ENCODE measurements at places on chromosomes 6 and 20.

DNA sequence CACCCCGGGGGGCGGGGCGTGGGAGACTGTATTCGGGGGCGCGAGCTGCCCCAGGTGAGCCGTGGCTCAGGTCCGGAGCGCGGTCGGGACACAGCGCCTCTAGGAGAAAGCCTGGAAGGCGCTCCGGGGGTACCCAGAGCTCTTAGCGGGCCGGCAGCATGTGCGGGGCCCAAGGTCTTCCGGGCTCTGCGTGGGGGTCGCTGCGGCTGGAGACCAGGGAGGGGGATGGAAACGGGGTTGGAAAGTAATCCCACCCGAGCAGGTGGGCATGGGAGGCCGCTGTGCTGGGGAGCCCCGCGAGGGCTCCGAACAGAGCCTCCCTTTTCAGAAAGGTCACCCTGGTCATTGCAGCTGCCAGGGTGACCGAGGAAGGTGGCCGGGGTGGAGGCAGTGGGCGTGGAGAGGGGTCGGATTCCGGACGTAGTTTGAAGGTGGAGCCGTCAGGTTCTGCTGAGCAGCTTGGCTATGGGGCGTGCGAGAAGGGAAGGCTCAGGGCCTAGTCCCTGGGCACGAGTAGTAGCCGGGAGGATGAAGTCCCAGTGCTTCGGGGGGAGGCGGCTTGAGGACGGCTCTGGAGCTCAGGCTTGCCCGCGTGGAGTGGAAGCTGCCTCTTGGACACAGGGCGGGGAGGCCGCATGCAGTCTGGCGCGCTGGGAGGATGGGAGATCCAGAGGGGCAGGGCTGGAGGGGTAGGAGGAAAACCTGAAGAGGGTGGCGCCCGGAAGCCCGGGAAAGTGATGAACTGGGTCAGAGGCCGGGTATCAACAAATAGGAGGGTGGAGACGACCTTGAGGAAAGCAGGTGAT is at the start of gene SIRT5:
TSS of gene SIRT5 (plus strand) at position 31 of the 806 bp plus-strand sequence. CDS start 9,510 bp downstream, outside the sequence.
- DNase-seq, result peak; percentile 57

DNA sequence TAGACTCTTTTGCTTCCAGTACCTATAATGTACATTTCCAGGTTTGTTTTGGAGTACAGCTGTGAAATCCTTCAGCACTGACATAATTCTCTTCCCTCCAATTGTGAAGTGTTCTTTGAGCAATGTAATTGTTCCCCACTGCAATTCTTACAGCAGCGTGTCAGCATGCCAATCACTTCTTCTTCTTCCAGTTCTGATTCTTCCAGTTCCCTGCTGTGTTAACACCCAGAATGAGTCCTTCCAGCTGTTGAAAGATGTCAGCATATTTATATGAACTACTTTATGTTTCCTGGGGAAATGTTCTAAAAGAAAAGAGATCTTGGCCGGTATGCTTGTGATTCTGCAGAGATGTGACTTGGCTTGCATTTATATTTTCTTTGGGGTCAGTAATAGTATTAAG is 213.9 kb downstream of the UNC5CL start:
- no peak for DNase-seq

DNA sequence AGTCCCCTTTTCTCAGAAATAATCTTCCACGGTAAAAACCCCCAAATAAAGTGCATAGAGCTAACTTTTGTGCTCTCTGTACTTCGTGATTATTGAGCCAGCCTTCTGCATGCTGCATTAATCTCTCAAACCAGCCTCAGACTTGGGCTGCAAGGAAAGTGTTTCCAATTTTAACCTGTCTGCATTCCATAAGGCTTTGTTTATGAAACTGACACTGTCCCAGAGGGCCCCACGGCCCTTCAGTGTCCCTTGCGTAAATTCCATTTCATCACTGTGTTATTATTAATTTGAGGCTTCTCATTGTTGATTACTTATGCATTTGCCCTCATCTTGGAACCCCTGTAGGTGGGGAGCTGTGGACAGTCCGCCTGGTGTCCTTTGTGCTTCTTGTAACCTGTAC is 15.6 kb upstream of the SNRPB2 start:
- no peak for DNase-seq

DNA sequence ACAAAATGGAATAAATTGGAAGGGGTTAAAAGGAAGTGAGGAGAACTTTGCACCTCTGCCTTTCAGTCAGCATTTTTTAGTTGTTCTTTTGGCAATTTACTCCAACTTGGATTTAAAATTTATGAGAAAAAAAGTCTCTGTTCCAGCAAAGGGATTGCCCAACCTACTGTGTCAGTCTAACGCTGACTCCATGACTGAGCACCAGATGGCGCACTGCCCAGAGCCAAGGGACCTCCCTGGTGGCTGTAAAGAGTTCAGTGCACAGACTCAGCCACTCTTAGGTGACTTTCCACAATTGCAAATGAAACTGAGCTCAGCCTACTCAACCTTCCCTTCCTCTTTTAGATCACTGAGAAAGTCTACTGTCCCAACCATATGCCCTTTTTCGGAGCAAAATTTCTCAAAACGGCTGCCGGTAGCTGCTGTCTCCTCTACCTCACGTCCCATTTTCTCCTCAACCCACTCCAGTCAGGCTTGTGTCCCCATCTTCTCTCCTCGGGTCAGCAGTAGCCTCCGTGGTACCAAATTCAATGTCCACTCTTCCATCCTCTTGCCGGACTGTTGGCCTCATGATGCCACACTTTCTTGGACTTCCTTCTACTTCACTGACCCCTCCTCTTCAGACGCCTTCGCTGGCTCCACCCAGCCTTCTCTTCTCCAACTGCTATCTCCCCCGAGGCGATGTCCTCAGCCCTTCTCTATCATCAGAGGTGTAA is 38.7 kb downstream of the GSTA2 start:
- DNase-seq, result no peak

GRCh38 chr20:50188879-50189680 is 1.6 kb upstream of the CEBPB start:
- no peak for DNase-seq

DNA sequence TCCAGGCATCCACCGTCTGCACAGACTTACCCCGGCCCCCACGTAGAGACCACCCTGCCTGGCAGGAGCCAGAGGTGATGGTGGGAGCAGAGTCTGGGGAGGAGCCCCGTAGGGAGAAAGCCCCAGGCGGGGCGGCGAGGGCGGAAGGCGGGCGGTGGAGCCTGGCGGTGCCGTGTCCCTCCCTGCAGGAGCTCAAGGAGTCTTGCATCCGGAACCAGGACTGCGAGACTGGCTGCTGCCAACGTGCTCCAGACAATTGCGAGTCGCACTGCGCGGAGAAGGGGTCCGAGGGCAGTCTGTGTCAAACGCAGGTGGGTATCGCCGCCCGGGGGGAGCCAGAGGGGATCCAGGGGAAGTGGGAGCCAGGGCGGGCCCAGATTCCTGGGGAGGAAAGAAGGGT is 6.0 kb downstream of the CLPSL1 start:
- DNase-seq, result no peak

GRCh38 chr20:42097741-42098140 is 479.6 kb upstream of the CHD6 start:
- DNase-seq, result no peak

- no peak for DNase-seq
These were observed 407.1 kb upstream of the RUNX2 start for GRCh38 chr6:44920952-44921491.

DNA sequence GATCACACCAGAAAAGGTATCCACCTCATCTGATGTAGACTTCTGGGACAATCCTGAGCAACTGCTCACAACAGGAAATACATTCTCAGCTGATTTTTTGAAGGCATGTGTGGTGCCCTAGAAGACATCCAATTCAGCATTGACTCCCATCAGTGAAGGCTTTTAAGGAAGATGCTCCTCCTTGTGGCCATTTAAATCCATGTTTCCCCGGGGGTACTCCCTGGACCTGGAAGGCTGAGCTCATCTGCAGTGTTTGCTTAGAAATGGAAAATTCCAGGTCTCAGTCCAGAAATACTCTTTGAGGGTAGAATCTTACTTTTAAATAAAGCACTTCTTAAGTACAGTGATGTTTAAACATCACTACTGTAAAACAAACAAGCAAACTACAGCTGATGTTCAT is 195.5 kb upstream of the PDE10A start:
- no peak for DNase-seq

DNA sequence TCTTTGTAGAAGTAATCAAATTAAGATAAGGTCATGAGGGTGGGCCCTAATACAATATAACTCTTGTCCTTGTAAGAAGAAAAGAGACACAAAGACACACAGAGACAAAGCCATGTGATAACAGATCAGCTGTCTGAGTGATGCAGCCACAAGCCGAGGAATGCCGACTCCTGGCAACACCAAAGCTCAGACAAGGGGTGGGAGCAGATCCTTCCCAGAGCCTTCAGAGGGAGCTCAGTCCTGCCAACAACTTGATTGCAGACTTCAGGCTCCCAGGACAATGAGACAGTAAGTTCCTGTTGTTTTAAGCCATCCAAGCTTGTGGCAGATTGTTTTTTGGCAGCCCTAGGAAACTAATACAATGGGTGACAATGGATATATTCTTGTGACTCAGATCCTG is 325.0 kb upstream of the AGPAT4 start:
- DNase-seq, result no peak

GRCh38 chr20:49399329-49399728 is 83.1 kb downstream of the KCNB1 start:
- DNase-seq, result no peak

DNA sequence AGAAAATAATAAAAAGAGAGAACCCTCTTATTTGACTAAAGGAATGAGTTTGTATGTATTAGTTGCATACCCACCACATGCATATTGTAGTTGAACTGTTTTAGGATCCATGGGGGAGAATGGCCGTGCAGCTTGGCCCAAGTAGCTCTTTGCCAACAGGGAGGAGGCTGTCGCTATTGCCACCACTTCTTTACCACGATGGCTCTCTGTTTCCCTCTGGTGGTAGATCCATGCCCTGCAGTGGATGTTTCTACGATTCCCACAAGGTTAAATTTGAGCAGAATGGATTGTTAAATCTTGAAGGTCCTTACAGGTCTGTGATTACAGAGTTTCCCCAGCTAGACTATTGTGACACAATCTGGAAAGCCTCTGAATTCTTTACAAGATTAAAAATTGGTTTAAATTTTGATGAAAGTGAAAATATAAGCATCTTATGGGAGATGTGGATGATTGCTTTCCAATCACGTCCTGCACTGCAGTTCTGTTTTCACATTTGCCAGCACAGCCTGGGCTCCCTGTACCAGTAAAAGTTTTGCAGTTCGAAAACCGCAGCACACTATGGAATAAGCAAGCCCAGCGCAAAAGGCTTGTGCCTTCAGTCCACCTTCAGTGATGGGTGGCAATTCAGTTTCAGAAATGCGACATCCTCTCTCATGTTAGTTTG is 34.4 kb upstream of the FNDC1 start:
- peak; percentile 33 for DNase-seq

DNA sequence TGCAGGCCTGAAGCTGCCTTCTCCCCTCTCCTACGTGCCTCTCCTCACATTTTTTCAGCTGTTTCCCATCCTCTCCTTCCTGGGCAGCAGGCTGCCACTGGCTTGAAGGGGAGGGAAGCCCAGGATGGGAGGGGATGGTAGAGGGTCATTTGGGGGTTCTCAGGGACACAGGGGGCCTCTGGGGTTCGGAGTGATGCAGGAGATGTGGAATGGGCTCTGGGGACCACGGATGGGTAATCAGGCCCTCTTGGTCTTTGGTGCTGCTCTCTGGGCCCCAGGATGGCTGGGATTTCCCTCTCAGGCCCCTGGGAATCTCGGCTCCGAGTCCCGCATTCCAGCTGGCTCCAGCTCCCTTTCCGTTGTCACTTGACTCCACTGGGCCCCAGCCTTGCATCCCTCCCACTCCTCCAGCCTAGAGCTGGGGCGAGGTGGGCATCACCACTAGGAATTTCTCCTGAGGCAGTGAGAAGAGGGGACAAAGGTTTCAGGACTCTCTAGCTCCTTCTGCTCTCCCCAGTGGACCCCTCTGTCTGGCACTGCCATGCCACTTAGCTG is 2.0 kb upstream of the DDR1 start:
- DNase-seq, result no peak

- DNase-seq, result no peak
These were observed 398.3 kb upstream of the ARID1B start for GRCh38 chr6:156378853-156379252.

DNA sequence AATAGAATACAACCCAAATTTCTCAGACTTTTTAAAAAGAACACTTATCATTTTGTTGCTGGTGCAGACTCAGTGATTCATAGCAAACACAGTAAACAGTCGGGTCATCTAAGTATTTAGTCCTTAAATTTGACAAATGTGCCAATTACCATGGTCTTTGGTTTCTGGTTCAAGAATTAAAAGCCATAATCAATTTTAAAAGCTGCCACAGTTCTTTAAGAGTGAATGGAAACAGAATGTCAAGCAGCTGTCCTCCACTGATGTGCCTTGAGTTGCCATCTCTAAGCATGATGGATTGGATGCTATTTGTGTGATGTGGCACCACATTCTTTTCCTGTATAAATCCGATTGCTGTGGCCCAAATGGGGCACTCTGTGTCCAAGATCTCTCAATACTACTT is 67.2 kb upstream of the MLIP start:
- no peak for DNase-seq

GRCh38 chr20:47764154-47764733 is 21.0 kb downstream of the SULF2 start:
- no peak for DNase-seq

- DNase-seq, result no peak
These were observed 52.3 kb downstream of the HBS1L start for GRCh38 chr6:135002229-135002844.

GRCh38 chr6:142870787-142871415 is 74.1 kb downstream of the HIVEP2 start:
- no peak for DNase-seq

DNA sequence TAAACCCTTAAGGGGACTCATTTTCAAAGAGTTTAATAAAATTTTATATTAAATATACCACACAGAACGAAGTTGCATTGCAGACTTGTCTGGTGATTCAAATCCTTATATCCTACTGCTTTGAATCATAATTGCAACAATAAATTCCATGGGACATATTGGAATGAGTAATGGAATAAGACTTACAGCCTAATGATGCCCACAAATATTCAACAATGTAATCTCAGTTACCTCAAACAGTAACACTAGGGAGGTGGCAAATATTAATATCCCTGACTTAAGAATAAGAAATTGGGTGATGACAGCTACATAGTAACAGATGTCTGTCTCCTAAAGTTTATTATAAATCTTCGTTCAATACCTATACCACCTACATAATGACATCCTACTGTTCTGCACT is 52.6 kb downstream of the BMP5 start:
- no peak for DNase-seq

DNA sequence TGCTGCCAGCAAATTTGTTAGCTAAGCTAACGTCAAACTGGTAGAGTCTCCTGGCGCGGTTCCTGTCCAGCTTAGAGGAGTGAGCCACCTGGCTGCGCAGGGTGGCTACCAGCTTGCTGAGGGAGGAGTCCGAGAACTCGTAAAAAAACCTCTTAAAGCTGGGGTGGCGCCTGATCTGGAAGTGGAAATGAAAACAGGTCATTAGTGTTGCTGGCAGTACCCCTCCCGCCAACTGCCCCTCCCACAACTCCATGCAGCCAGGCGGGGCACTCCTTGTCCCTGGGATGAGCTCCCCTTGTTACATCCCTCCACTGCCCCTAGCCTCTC is 17.3 kb downstream of the BNIP5 start:
- no peak for DNase-seq

DNA sequence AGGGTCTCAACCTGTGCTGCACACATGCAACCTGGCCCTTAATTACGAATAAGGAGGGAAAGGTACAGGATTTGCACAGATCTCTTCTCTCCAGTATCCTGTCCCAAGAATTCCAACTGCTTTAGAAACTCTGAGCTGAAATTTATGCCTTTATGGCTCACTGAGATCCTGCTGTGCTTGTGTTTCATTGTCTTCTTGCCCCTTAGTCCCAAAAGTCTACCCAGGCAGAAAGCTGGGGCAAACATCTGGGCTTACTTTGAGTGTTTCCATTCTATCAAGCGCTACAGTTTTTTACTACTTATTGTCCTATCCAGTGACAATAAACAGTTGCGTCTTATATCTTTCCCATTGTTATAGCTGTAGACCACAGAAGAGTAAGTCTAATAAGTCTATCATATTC is 99.7 kb downstream of the LIN28B start:
- no peak for DNase-seq

Measured in nucleus accumbens (tissue), 56 donors.